ENCODE measurements at places on chromosomes 2 and 18.

DNA sequence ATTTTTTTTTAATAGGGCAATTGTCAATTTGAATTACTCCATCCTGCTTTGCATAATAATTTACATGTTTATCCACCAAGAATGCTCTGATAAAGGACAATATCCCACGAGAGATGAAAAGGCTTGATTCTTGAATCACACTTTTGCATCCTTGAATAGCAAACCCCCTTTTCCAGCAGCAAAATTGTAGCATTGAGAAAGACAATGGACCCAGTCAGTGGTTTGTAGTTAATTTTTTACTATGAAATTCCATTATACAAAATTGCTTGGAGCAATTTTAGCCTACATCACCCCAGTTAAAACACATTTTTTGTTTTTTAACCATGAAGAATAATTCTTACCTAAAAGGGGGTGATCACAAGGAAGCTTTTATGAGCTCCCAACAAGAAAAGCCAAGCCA is 255.1 kb downstream of the RND3 start:
- DNase-seq: no peak
- H3K4me3 ChIP-seq: no peak overlapping the region
- H3K4me1 ChIP-seq: no peaks in the 10 kb centered on the region
- no peak overlapping the region for H3K27ac ChIP-seq
- H3K27me3 ChIP-seq: no peaks in the 10 kb centered on the region

GRCh38 chr18:38933910-38934510 is 1368.4 kb upstream of the CELF4 start:
- no peaks in the 10 kb centered on the region for H3K27me3 ChIP-seq
- no peak overlapping the region for H3K4me3 ChIP-seq
- H3K36me3 ChIP-seq: no peaks in the 10 kb centered on the region

- no peak overlapping the region for H3K4me3 ChIP-seq
- H3K36me3 ChIP-seq: no peaks in the 10 kb centered on the region
- peaks cover 1% of the 10 kb centered on the region for H3K4me1 ChIP-seq
- peaks cover 31% of the 10 kb centered on the region for H3K27me3 ChIP-seq
- H3K27ac ChIP-seq: no peak overlapping the region
These were observed 638 bp downstream of the ST6GAL2 start for GRCh38 chr2:106885329-106885728.

GRCh38 chr2:114201781-114202180 is 240.7 kb upstream of the DPP10 start:
- no peak overlapping the region for H3K27ac ChIP-seq
- no peak overlapping the region for H3K4me3 ChIP-seq
- H3K36me3 ChIP-seq: no peaks in the 10 kb centered on the region
- H3K4me1 ChIP-seq: no peaks in the 10 kb centered on the region
- no peaks in the 10 kb centered on the region for H3K27me3 ChIP-seq

- peak; percentile 67 for DNase-seq
- peaks cover 41% of the 10 kb centered on the region for H3K36me3 ChIP-seq
- H3K4me3 ChIP-seq: peak overlapping the region; percentile 91
- no peaks in the 10 kb centered on the region for H3K27me3 ChIP-seq
- peak overlapping the region; percentile 93 for H3K27ac ChIP-seq
These were observed 367 bp upstream of the ZNF236 start for GRCh38 chr18:76821875-76822505.

- no peak overlapping the region for H3K27ac ChIP-seq
- no peaks in the 10 kb centered on the region for H3K4me1 ChIP-seq
- DNase-seq: no peak
These were observed 6.2 kb upstream of the TWIST2 start for GRCh38 chr2:238841542-238842164.

DNA sequence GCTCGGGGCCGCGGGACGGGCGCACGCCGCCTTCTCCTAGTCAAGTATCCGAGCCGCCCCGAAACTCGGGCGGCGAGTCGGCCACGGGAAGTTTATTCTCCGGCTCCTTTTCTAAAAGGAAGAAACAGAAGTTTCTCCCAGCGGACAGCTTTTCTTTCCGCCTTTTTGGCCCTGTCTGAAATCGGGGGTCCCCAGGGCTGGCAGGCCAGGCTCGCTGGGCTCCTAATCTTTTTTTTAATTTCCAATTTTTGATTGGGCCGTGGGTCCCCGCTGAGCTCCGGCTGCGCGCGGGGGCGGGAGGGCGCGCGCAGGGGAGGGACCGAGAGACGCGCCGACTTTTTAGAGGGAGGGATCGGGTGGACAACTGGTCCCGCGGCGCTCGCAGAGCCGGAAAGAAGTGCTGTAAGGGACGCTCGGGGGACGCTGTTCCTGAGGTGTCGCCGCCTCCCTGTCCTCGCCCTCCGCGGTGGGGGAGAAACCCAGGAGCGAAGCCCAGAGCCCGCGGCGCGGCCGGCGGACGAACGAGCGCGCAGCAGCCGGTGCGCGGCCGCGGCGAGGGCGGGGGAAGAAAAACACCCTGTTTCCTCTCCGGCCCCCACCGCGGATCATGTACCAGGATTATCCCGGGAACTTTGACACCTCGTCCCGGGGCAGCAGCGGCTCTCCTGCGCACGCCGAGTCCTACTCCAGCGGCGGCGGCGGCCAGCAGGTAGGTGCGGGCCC is 617 bp downstream of the FOSL2 start:
- peak; percentile 59 for DNase-seq
- H3K27ac ChIP-seq: peak overlapping the region; percentile 79
- peaks cover 16% of the 10 kb centered on the region for H3K36me3 ChIP-seq
- no peaks in the 10 kb centered on the region for H3K27me3 ChIP-seq

DNA sequence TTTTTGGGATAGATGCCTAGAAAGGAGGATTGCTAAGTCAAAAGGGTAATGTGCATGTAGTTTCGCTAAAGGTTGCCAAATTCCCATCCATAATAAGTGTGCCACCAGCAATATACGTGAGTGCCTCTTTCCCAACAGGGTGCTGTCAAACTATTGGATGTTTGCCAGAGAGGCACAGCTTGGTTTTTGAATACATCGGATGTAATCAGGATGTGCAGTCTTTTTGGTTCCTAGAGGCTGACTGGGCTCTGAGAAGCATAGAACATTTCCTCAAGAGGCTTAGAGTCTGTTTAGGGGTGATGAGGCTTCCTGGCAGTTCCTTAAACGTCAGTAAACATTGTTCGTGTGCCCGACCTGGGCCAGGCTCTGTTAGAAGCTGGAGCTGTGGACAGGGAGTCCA is 28.0 kb downstream of the AGAP1 start:
- H3K4me1 ChIP-seq: no peaks in the 10 kb centered on the region
- no peak overlapping the region for H3K4me3 ChIP-seq
- no peak for DNase-seq
- H3K27ac ChIP-seq: no peak overlapping the region
- H3K27me3 ChIP-seq: no peaks in the 10 kb centered on the region

- peaks cover 5% of the 10 kb centered on the region for H3K27me3 ChIP-seq
- DNase-seq: no peak
- H3K4me3 ChIP-seq: peak overlapping the region; percentile 64
These were observed 2.6 kb downstream of the TRAK2 start for GRCh38 chr2:201448701-201449100.

DNA sequence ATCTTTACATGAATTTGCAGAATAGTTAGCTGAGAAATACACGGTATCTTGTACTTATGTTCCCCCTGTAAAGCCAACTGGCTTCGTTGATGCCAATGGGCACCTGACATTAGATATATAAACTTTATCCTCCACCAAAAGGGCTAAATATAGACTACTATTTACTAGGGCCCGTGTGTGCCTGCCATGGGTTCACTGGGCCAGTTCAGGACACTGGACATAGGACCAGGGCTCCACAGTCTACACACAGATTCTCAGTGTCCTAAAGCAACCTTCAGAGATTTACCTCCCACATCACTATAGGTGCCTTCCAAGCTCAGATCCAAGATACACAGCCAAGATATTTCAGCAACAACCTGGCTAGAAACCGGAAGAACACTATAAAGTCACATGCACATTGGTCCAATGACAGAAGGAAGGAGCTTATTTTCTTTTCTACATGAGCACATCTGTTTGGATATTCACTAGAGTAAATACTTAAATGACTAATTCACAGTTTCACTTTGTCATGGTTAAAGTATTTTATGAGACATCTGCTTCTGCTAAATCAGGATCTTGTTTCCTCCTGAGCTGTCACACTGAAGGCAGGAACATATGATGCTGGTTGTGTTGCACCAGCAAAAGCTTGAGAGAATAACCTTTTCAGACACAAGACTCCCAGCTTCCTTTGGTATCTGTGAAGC is 95.1 kb downstream of the MYO5B start:
- no peak overlapping the region for H3K27ac ChIP-seq
- no peak overlapping the region for H3K4me3 ChIP-seq
- H3K4me1 ChIP-seq: peaks cover 3% of the 10 kb centered on the region
- H3K27me3 ChIP-seq: peaks cover 17% of the 10 kb centered on the region

DNA sequence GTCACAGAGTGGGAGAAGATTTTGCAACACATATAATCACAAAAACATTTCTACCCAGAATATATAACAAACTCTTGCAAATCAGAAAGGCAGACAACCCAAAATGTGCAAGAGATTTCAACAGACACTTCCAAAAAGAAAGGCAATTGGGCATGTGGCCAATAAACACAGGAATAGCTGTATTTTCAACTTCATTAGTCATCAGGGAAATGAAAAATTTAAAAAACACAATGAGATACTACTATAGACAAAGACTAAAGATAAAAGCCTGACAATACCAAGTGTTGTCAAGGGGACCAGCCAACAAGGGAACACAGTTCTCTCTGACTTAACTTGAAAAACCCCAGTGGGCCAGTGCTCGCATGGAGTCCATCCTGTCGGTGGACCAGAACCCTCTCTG is 40.5 kb downstream of the MTHFD2 start:
- peaks cover 5% of the 10 kb centered on the region for H3K27me3 ChIP-seq
- DNase-seq: no peak
- no peaks in the 10 kb centered on the region for H3K36me3 ChIP-seq
- H3K4me1 ChIP-seq: peaks cover 7% of the 10 kb centered on the region
- no peak overlapping the region for H3K27ac ChIP-seq

- no peaks in the 10 kb centered on the region for H3K36me3 ChIP-seq
- no peak overlapping the region for H3K4me3 ChIP-seq
- H3K27me3 ChIP-seq: no peaks in the 10 kb centered on the region
- no peaks in the 10 kb centered on the region for H3K4me1 ChIP-seq
- DNase-seq: no peak
These were observed 66.0 kb downstream of the CDH2 start for GRCh38 chr18:28110924-28111323.

GRCh38 chr2:62547854-62548253 is 41.9 kb upstream of the TMEM17 start:
- no peak overlapping the region for H3K27ac ChIP-seq
- H3K27me3 ChIP-seq: no peaks in the 10 kb centered on the region
- H3K4me1 ChIP-seq: no peaks in the 10 kb centered on the region
- no peak overlapping the region for H3K4me3 ChIP-seq
- no peaks in the 10 kb centered on the region for H3K36me3 ChIP-seq

DNA sequence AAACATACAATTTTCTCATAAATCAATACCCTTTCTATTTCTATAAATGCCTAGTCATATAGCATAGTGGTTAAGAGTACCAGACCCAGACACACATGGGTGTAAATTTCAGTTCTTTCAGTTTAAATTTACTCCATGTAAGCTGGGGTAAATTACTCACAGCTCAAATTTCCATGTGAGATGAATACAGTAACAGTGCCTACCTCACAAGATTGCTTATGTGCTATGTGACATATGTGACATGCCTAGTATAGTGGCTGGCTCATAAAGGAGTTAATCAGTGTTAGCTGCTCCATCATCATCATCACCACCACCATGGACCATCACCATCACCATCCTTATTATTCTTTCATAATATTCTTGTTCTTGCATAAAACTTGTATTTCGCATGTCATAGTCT is 61.6 kb upstream of the CD302 start:
- peaks cover 59% of the 10 kb centered on the region for H3K36me3 ChIP-seq
- H3K4me1 ChIP-seq: peaks cover 5% of the 10 kb centered on the region
- H3K27me3 ChIP-seq: no peaks in the 10 kb centered on the region
- no peak overlapping the region for H3K4me3 ChIP-seq

- DNase-seq: no peak
- H3K27me3 ChIP-seq: no peaks in the 10 kb centered on the region
- no peak overlapping the region for H3K27ac ChIP-seq
- no peaks in the 10 kb centered on the region for H3K36me3 ChIP-seq
These were observed 201.9 kb upstream of the NT5C1B start for GRCh38 chr2:18791172-18791797.

- no peaks in the 10 kb centered on the region for H3K36me3 ChIP-seq
- no peak for DNase-seq
- no peaks in the 10 kb centered on the region for H3K27me3 ChIP-seq
- H3K4me1 ChIP-seq: no peaks in the 10 kb centered on the region
These were observed 53.7 kb downstream of the ADD2 start for GRCh38 chr2:70714141-70714905.

DNA sequence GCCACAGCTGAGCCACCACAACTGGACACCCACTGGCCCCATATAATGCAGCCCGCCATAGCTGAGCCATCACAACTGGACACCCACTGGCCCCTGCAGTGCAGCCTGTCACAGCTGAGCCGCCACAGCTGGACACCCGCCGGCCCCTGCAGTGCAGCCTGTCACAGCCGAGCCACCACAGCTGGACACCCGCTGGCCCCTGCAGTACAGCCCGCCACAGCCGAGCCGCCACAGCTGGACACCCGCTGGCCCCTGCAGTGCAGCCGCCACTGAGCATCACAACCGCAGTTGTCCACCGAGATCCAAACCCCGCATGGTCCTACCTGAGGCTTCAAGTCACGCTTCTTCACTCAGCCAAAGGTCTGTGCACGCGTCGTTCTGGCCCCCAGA is 134.2 kb downstream of the PXDN start:
- no peak overlapping the region for H3K27ac ChIP-seq
- peaks cover 2% of the 10 kb centered on the region for H3K4me1 ChIP-seq
- no peak for DNase-seq
- H3K36me3 ChIP-seq: no peaks in the 10 kb centered on the region

- no peaks in the 10 kb centered on the region for H3K4me1 ChIP-seq
- H3K4me3 ChIP-seq: no peak overlapping the region
- no peak for DNase-seq
These were observed 15.5 kb downstream of the SALL3 start for GRCh38 chr18:78994977-78995582.

- no peak overlapping the region for H3K4me3 ChIP-seq
- no peak for DNase-seq
- no peaks in the 10 kb centered on the region for H3K4me1 ChIP-seq
- no peaks in the 10 kb centered on the region for H3K36me3 ChIP-seq
- no peaks in the 10 kb centered on the region for H3K27me3 ChIP-seq
These were observed 480.8 kb downstream of the TMX3 start for GRCh38 chr18:68234131-68234530.

- peaks cover 4% of the 10 kb centered on the region for H3K27me3 ChIP-seq
- no peak overlapping the region for H3K4me3 ChIP-seq
- H3K36me3 ChIP-seq: no peaks in the 10 kb centered on the region
- no peak overlapping the region for H3K27ac ChIP-seq
- no peaks in the 10 kb centered on the region for H3K4me1 ChIP-seq
These were observed 68.3 kb downstream of the CRACDL start for GRCh38 chr2:98867539-98868309.

- H3K27ac ChIP-seq: peak overlapping the region; percentile 95
- no peaks in the 10 kb centered on the region for H3K27me3 ChIP-seq
- H3K36me3 ChIP-seq: peaks cover 23% of the 10 kb centered on the region
- DNase-seq: no peak
- peak overlapping the region; percentile 76 for H3K4me3 ChIP-seq
These were observed 40.7 kb downstream of the ODC1 start for GRCh38 chr2:10407432-10407831.

Data from activated T-helper 2 cell treated with anti-CD3 and anti-CD28 coated beads, Interferon-gamma antibody, Interleukin-2, Interleukin-4, amounts not matched to agents 10 μg/mL and 5 μg/mL and 100 μg/mL, durations not matched to agents 14 hours and 24 hours and 36 hours (primary cell).